Non-pigmented ciliary epithelial cell (primary cell): ENCODE measurements at places on chromosomes 2 and 18.
A peak's percentile ranks its signal among the peaks of the same experiment; 100 is the strongest.

DNA sequence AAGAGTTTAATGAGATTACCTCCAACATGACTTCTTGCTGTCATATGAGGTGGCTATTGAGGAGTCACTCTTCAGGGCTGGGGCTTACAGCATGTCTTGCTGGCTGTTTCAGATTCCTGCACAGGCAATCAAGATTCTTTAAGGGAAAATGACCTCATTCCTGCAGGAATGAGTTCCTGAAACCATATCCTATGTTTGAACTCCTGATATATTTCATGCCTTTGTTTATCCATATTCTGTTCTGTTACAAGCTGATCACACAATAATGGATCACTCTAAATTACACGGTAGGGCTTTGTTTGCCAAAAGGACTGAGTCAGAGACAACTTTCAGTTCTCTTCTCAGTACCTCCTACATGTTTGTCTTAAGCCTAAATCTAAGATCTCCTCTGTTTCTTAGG lies 879.8 kb upstream of the PIK3C3 start:
- peak; percentile 69 for DNase-seq

- DNase-seq: peak; percentile 44
These were observed 84.8 kb downstream of the SH3RF3 start for GRCh38 chr2:109213646-109214433.

- DNase-seq: no peak
These were observed 112.3 kb downstream of the GALNT1 start for GRCh38 chr18:35693829-35694228.

- DNase-seq: peak; percentile 61
These were observed 84.0 kb downstream of the EVA1A start for GRCh38 chr2:75476761-75477160.

DNA sequence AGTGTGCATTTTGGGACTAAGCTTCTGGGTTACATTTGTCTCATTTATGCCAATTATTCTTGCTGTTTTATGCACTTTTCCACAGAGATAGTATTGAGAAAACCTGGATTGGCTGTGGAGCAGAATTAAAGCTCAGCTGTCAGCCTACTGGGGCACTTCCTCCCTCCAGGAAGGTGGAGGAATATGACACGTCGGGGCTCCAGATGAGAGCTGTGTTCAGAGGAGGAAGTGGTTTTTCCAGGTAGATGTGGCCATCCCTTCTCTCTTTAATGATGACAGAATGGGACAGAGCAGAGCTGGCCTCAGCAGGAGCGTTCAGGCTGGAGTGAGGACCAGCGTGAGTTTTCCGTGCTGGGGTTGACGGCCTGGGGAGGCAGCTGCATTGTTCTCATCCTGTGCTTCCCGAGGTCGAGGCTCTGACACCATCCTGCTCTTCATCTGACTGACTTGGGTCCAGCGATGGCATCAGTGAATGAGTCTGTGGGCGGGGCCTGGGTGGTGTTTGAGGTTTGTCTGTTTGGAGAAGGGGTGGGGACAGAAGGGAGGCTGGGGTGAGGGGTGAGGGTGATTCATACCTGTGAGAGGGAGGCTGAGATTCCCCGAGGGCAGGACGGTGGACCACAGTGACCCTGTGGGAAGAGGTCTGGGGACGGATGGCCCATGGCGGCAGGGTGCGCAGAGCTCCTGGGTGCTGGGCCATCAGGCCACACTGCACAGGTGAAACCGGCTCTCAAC lies 207.0 kb downstream of the LDLRAD4 start:
- no peak for DNase-seq

DNA sequence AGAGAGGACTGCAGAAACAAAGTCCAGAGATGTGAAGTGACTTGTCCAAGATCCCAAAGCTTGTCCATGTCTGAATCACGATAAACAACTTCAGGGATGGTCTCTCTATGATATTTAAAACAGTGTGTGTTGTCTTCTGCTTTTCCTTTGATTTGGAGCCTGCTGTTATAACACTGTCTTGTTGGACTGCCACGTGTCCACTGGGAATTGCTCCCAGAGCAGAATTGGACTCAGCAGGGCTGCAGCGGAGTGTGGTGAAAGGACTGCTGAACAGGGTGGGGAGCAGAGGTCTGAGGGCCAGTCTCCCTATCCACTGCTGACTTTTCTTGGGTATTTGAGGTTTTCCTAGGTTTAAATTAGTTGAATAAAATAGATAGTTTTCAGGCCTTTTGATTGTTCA lies 68.3 kb downstream of the IL1R2 start:
- no peak for DNase-seq

DNA sequence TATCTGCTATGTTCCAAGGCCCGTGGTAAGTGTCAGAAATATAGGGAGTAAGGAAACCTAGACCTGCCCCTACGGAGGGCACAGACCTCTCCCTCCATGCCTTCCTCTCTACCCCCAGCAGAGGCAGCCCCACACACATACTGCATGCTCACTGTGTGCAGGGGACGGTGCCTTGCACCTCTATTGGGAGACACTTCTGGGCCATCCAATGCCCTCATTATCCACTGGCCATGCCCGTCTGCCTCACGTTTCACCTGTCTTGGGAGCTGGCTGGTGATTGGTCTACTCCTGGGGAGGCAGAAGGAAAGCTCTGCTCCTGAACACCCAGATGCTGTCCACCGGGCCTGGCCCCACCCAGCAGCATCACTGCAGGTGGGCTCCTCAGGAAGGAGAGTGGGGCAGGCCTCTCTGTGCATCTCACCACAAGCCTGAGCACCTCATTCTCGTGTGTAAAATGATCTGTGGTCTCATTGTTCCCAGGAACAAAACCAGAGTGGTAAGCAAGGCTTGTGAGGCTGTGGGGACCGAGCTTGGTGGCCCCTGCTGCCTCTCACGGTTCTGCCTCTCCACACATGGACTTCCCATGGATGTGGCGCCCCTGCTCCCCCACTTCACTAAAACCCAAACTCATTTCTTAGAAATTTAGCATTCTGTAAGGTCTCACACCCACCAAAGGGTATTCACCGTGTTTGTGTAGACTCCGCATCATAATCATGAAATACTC lies 312.5 kb upstream of the HS6ST1 start:
- no peak for DNase-seq

DNA sequence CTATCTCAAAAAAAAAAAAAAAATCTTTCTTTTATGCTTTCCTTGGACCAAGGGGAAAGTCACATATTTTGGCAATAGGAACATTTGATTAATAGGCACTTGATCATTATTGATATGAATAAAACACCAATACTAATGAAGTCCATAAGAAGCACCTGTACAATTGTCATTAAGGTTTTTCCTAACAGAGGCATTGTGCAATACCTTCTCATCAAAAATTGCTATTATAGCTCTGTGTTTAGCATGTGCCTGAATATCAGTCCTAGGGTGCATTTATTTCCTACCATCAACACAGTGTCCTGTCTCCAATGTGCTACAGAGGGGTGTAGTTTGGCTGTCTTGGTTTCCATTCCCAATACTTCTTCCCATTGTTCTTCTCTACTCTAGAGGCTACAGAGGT lies 483.8 kb upstream of the SPRED2 start:
- no peak for DNase-seq

DNA sequence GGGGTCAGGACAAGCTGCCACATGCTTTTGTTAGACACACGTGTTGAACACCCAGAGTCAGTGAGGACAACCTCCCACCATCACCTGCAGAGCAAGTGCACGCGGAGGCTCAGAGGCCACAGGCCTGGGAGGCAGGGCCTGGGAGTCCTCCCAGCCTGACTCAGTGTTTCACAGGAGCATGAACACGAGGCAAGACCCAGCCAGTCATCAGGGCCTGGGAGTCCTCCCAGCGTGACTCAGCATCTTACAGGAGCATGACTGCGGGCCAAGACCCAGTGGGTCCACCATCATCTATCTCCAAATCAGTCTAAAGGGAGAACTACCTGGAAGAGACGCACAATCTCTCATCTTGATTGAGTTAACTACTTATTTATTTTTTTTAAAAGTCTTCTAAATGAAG lies 112.6 kb upstream of the PXDN start:
- no peak for DNase-seq

- no peak for DNase-seq
These were observed 164.7 kb downstream of the LRRC30 start for GRCh38 chr18:7395566-7395965.

- no peak for DNase-seq
These were observed 125.4 kb downstream of the CTIF start for GRCh38 chr18:48663931-48664847.

GRCh38 chr18:56468396-56468795 lies 170.0 kb downstream of the TXNL1 start:
- DNase-seq: no peak

DNA sequence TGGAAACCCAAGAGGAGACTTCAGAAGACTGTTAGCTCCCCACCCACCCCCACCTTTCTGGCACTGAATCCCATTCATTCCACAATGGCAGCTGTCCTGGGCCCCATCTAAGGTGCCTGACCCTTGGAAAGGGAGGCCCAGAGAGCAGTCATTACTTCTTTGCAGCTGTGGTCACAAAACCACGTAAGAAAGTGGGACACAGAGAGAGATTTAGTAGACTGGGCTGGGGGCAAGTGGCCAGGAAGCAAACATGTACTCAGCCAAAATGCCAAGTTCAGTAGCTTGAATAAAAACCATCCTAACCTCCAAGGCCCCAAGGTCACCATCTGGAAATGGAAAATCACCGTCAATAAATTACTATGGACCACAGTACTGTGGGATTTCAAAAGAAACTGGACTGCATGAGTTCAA lies 381.4 kb downstream of the TNS1 start:
- DNase-seq: no peak

DNA sequence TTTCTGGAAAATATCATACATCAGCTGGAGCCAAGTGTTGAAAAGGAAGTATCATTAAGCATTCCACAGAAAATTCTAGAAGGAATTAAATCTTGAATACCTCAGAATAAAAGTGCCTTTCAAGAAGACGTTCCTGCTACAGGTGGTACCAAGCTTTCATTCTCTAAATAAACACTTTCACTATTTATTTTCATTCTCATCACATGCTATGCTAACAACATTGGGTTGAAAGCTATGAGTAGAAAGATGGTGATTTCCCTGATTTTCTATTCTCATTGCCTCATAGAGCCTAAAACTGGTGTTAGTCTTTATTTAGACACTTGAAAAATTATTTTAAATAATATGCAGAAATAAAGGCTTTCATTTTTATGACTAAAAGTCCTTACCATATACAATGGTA lies 324.7 kb downstream of the LRP1B start:
- DNase-seq: no peak

- DNase-seq: no peak
These were observed 128.2 kb downstream of the ARHGEF4 start for GRCh38 chr2:130964931-130965330.
